ENCODE measurements at places on chromosomes 12 and 14.

GRCh38 chr14:96011131-96011530 is 28.0 kb upstream of the C14orf132 start:
- no peak for DNase-seq

GRCh38 chr12:77007476-77007875 is 57.9 kb downstream of the E2F7 start:
- no peak for DNase-seq

GRCh38 chr14:101962503-101962874 is 1.9 kb upstream of the DYNC1H1 start:
- no peak for DNase-seq

- no peak for DNase-seq
Observed at GRCh38 chr12:6604259-6605029, 2.7 kb downstream of the CHD4 start.

- DNase-seq, result no peak
Observed at GRCh38 chr12:50662116-50662510, 101.8 kb upstream of the ATF1 start.

- peak; percentile 61 for DNase-seq
Observed at GRCh38 chr12:29782285-29782870, 1.4 kb downstream of the TMTC1 start.

DNA sequence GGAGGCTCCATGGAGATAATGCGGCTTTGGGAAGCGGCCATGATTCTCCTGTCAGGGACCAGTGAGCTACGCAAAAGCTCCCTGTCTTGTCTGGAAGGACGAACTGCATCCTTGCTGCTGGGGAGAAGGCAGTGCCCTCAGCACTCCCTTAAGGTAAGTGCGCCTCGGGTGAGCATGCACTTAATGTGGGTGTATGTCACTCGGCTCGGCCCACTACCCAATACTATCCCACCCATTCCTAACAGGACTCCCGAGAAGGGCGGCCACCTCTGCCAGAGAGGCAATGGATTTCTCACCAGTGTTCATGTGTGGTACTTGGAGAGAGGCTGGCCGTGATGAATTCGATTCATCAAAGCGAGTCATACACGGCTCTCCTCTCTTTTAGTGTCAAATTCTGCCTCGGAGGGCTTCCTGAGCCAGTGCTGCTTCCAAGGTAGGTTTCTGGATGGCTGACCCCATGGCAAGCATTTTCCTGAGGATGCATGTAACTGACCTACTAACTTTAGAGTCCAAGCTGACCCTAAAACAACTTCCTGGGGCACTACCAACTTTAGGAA is 151.7 kb upstream of the RTL1 start:
- no peak for DNase-seq

GRCh38 chr12:4866299-4866698 is 43.4 kb upstream of the KCNA1 start:
- no peak for DNase-seq

- DNase-seq, result no peak
Observed at GRCh38 chr14:52059649-52060048, 9.2 kb downstream of the NID2 start.

DNA sequence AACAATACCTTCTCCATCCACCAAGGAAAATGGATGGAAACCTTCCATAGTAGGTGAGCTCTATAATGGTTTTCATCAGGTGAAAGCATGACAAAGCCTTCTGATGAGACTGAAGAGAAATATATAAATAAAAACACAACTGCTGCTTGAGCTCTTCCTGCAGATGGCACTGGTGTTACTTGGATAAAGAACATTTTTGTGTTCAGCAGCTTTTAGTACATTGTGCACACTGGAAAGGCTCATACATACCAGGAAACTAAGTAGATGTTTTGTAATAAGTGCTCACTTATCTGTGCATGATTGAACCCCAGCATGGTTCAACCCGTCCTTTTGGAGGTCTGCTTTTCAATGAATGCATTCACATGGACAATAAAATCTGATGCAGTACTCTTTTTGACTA is 357.3 kb upstream of the MIS18BP1 start:
- DNase-seq, result no peak

DNA sequence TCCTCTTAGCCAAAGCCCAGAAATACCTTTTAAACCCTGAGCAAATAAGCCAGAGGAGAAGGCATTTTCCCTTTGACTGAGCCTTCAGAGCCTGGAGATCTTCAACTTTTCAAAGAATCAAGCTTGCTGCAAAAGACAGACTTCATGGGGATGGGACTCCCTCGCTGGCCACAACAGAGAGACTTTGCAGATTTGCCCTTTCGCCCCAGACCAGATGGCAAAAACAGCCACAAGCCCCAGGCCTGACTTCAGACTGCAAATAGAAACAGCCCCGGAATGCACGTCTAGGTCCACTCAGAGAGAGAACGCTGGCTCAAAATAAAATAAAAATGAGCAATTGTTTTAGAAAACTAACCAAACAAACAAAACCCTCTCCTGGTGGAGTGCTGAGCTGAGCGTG is 114.6 kb upstream of the MED13L start:
- DNase-seq, result no peak

GRCh38 chr14:95471476-95471875 is 45.0 kb downstream of the SYNE3 start:
- DNase-seq, result no peak

Measured in activated CD4-positive, alpha-beta T cell treated with anti-CD3 and anti-CD28 coated beads, Interleukin-2, amount 50 U/mL, for 16 hours (primary cell).